ENCODE measurements at places on chromosomes 2 and 18. TPM values are rescaled to one million over a fixed set of nuclear protein-coding genes. Genes with fewer than 3 reads are reported as not detected.

The PCBP1 gene
- total RNA-seq, result 128 TPM

The CAPN13 gene
- not detected for total RNA-seq

The NAT8 gene
- not detected for total RNA-seq

DNA sequence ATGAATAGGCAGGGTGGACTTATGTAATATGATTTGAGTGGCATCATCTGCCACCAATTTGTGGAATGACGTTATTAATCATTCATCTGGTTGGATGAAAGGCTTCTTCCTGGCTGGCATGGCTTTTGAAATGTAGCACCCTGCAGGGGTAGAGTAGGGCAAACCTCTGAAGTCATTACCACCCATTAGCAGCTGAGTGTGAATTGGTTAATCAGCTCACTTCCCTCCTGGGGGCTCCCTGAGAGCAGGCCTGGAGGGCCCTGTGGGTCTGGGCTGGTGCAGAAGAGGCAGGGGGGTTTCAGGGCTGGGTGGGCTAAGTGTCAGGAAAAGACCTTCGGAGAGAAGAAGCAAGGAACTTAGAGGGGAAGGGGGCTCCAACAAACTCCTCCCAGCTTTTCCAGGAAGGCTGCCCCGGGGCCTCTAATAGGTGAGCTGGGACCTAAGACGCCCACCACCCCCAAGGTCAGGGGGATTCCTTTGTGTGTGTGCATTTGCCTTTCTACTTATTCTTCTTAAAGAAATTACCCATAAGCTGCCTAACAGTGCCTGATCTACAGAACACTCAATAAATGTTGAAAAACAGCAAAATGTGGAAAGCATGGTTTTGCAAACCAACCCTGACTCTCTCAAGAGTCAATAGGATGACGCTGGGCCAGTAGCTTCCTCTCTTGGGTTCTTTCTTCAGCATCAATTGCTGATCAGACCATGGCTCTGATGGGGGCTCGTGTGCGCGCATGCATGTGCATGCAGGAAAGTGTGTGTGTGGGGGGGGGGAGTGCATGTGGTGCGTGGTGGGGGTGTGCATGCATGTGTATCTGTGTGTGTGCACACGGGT, 49.7 kb upstream of the ZNF516 start:
- no peak for DNase-seq

DNA sequence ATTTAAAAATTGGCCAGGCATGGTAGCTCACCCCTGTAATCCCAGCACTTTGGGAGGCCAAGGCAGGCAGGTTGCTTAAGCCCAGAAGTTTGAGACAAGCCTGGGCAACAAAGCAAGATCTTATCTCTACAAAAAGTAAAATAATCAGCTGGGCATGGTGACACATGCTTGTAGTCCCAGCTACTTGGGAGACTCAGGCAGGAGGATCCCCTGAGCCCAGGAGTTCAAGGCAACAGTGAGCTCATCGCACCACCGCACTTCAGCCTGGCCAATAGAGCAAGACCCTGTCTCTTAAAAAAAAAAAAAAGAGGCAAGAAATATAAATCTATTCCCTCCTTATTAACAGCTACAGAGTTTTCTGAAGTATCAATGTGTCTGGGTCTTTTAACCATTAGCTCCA, 51.9 kb downstream of the ESCO1 start:
- DNase-seq, result no peak

GRCh38 chr2:233928594-233929351, 11.6 kb downstream of the TRPM8 start:
- peak; percentile 63 for DNase-seq

DNA sequence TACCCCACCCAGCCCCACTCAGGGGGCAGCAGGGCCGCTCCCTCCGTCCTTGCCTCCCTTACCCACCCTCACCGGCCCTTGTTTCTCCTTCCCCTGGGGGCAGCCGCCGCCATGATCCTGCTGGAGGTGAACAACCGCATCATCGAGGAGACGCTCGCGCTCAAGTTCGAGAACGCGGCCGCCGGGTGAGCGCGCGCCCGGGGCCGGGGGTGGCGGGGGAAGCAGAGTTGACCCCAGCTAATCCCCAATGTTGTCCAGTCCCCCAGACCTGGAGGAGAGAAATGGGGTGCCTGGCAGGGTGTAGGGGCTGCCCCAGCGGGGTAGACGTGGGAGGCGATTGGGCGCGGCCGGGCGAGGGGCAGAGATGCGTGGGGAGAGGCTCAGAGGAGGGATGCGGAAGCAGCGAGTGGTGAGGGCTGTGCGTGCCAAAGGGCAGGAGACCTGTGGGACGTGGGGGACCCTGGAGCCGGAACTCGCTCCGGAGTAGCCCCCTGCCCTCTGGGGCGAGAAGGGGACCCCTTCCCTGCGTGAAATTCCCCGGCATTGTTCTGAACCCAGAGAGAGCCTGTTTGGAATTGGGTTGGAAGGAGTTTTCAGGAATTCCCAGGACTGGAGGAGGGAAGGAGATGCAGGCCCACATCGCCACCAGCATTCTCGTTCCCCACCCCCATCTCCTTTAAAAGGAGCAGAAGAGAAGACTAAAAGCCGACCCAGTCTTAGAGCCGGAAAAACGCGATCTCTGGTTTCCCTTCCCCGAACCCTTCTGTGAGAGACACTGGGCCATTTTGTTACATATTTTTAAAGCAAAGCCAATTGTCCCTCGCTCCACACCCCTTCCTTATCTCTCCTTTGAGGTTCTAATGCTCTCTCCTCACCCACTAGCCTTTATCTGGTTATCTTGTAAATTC, 625 bp downstream of the ARPC2 start:
- peak; percentile 83 for DNase-seq

DNA sequence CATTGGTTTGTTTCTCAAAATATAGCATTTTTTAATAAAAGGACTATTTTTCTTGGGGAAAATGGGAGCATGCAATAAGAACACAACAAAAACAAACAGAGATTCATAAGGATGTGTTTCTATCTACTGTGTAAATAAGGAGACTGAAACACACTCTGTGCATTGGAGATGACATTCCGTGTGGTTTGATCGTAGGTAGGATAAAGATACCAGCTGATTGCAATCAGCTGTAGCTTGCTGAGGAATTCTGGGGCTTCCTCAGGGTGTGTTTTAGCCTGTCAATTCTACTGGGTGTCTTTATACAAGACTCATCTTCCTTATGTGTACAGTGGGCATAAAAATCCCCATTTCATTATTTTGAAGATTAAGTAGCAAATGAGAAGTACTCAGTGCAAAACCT, 591.6 kb downstream of the DSC3 start:
- DNase-seq, result no peak

GRCh38 chr2:121748202-121748601, 7.2 kb upstream of the TSN start:
- DNase-seq, result peak; percentile 84

DNA sequence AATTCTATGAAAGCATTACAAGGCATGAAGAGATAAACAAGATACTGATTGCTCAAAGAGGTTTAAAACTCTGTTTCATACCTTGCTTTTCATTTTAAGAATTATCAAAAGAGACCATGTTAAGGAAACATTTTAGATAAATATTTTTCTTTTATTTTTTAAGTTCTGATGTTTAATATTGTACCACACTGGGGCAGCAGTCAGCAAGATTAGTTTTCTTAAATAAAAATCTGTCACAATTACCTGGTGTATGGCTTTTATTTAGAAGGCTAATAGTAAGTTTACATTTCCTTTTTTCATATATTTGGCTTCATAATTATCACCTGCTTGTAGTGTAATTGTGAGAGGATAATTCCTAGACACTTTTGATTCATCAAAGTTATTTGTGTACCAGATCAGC, 46.4 kb downstream of the ZNF804A start:
- no peak for DNase-seq

DNA sequence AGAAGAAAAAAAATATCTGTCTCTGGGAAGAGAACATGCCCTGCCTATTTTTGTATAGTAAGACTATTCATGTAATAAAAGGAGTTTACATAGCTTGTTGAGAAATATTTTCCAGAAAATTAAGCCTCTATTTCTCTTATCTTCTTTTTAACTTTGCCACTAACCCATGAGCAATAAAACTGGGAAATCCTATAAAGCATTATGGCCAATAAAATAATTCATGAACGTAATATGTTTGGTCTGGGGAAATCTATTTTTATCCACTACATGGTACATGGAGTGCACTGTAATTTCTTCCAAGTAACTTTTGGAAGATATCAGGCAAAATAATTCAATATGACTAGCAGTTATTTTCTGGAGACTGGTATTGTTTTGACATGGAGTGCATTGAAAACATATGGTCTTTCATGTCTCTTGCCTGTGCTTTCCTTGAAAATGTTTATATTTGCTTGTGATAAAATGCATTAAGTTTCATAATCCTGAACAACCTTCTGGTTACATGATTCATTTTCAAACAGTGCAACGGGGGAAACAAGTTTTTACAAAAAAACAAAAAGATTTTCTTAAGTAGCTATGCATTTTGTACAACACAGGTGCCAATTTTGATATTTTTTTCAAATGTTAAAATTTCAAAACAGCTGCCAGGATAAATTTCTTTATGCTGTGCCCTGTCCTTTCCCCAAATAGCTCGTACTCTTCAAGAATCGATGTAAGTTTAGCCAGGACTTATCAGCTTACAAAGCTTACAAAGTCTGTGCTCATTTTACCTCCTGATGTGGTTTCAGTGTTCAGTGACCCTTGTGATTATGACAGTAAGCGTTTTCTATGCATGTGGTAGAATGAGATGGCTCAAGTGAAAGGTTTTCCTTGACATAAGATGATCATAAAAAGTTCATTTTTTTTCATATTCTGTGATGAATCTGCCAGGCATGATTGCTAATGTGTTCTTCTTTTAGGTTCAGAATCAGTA, 194.5 kb downstream of the UBE2E3 start:
- no peak for DNase-seq

GRCh38 chr2:205700331-205701132, 18.2 kb downstream of the NRP2 start:
- DNase-seq, result peak; percentile 56

- no peak for DNase-seq
These were observed at the start of gene LYPD6 for GRCh38 chr2:149330127-149331022. TSS of gene LYPD6 (plus strand) at chr2:149330587. CDS start at chr2:149437709, 107,122 bp downstream.

- DNase-seq, result no peak
These were observed 290.2 kb upstream of the TCF4 start for GRCh38 chr18:55878224-55878623.

GRCh38 chr2:162256591-162256991, 13.3 kb upstream of the FAP start:
- no peak for DNase-seq

DNA sequence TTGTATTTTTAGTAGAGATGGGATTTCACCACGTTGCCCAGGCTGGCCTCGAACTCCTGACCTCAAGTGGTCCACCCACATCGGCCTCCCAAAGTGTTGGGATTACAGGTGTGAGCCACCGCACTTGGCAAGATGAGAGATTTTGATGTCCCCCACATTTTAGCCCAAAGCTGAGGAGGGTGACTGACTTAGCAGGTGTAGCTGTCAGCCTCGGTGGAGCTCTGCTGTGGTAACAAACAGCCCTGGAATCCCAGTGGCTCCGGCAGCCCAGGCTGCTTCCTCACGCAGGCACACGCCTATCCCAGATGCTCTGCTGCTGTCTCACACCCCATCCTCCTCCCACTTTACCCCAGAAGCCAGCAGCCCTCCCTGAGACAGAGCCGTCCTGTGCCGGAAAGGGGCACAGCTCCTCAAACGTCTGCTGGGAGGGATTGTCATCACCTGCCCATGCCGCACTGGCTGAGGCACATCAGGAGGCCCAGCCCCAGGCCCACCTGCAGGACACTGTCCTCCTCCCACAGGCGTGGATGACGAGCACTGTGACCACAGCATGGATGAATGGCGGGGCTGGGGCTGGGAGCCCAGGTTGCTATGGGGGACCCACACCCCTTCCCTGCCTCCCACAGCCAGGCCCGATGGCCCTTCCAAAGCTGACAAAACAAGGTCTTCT, 10.6 kb upstream of the BOK start:
- DNase-seq, result no peak

DNA sequence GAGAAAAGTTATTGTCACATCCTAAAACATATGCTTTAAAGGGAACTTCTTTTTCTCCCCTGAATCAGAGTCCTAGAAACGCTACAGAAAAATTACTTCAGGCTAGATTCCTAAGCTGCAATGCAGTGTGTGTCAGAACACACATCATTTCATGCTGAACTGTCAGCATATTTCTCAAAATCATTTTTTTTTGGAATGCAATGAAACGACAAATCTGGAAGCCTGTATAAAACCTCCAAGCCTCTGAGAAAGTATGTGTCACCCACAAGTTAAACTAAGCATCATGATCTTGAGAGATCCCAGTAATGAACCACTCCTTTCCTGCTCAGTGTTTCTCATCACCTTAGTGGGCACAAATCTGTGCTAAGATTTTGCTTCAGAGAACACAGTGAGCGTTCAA, 276.2 kb downstream of the ZNF521 start:
- DNase-seq, result no peak

DNA sequence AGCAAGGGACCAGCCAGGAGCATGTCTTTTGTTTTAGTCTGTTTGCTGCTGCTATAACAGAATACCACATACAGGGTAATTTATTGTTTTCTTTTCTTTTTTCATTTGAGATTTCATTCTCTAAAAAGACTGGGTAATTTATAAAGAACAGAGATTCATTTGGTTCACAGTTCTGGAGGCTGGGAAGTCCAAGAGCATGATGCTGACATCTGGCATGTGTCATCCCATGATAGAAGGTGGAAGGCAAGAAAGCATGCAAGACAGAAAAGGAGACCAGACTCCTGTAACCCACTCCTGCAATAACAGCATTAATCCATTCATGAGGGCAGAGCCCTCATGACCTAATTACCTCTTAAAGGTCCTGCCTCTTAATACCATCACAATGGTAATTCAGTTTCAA, 14.8 kb downstream of the SGO2 start:
- DNase-seq, result no peak

DNA sequence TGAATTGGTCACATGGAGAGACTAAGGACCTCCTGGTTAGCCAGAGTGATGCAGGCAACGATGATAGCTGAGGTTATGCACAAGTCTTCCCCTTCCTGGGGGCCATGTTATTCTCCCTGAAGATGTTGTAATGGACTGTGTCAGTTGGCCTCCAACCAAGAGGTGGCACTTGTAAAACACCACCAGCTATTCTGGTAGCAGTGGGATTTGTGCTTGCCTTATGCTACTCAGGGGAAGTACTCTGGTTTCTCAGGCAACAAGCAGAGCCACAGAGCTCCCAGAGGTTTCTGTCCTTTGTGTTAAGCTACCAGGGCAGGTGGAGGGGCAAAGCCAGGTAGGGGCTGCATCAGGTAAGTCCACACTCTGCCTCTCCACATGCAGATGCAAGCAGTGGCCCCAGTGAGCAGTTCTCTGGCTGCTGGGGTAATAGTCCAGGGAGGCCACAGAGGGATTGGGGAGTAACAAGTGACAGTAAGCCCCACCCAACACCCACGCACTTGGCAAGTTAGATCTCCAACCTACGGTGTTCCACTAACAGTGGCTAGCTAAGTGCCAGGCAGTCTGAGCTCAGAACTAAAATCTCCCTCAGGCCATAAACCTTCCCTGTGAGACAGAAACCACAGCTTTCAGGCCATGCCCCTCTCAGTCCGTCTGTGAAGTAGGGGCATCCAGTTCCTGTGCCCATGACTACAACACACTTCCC, 99.7 kb downstream of the RND3 start:
- DNase-seq, result no peak

- DNase-seq, result no peak
These were observed 166.9 kb downstream of the SOCS6 start for GRCh38 chr18:70455731-70456130.

All from Karpas-422 (cell line).